ENCODE measurements at places on chromosomes 5 and 9. TPM values are rescaled to one million over a fixed set of nuclear protein-coding genes. Genes with fewer than 3 reads are reported as not detected.

- H3K27ac ChIP-seq = no peak overlapping the region
- DNase-seq = no peak
- no peaks in the 10 kb centered on the region for H3K36me3 ChIP-seq
- H3K4me1 ChIP-seq = peaks cover 5% of the 10 kb centered on the region
- no peaks in the 10 kb centered on the region for H3K27me3 ChIP-seq
Measured at GRCh38 chr9:105445203-105445881, 2.5 kb upstream of the FSD1L start.

DNA sequence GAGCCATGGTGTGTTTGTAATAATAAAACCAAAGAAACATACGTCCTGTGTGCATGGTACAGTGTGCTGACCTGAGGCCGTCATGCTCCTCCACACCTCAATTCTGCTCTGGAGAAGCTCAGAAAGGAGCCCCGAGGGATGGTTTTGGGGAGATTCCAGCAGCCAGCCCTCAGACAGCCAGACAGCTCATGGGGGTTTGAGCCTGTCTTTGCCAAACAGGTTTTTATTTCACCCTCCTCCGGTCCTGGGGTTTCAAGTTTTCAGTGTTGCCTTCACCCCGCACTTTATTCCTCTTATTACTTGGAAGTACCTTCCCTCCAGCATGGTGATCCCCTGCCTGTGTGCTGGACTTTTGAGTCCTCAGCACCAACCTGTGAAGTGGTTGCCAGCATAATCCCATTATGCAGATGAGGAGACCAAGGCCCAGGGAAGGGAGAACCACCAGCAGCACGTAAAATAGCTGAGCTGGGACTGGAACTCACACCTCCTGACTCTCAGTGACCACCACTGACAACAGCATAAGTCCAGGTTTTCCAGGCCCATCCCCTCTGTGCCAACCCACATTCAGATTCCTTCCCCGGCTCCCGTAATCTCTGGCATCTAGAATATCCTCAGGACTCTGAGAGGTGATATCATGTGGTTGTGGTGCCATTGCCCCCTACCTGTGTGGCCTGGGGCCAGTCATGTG is 35.1 kb downstream of the TGFBI start:
- no peaks in the 10 kb centered on the region for H3K27me3 ChIP-seq
- H3K36me3 ChIP-seq = no peaks in the 10 kb centered on the region
- no peak overlapping the region for H3K4me3 ChIP-seq
- DNase-seq = no peak
- no peaks in the 10 kb centered on the region for H3K4me1 ChIP-seq

DNA sequence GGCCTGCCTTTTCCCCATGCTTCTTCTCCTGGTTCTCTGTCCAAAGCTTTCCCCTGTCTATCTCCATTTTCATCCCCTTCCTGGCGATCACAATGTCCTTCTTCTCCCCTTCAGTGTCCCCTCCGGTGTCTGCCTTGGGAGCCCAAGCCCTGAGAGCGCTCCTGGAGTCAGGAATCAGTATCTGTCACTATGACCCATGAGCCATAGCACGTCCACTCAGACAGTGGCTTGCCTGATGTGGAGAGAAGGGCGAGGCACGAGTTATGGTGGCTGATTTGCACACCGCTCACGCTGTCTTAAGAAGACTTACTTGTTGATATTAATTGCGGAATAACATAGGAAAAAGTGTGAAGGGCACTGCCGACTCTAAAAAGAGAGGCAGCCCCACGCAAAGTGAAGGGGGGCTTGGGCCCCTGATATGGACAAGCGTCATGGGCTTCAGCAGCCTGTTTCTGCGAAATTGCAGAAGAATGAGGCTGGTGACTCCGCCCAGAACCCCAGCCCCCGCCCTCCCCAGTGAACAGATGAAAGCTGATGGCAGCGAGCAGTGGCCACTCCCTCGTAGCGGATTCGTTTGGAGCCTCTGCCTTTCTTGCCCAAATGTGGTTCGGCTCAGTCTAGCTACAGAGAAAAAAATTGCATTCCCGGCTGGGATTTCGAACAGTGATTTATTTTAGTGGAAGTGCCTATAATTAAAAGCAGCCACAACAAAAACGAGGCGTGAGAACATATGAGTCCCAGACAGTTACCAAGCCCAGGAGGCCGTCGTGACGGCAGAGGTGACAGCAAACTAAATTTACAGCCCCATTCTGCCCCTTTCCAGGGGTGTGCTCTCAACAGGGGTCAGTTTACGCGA is 149.8 kb downstream of the ICE1 start:
- DNase-seq = no peak
- H3K27ac ChIP-seq = no peak overlapping the region
- H3K36me3 ChIP-seq = no peaks in the 10 kb centered on the region
- no peaks in the 10 kb centered on the region for H3K4me1 ChIP-seq

- H3K27ac ChIP-seq = no peak overlapping the region
- H3K36me3 ChIP-seq = no peaks in the 10 kb centered on the region
- peaks cover 20% of the 10 kb centered on the region for H3K4me1 ChIP-seq
- no peak for DNase-seq
- peaks cover 33% of the 10 kb centered on the region for H3K27me3 ChIP-seq
- H3K4me3 ChIP-seq = no peak overlapping the region
Measured at GRCh38 chr9:124768334-124768733, 2.8 kb downstream of the NR6A1 start.

DNA sequence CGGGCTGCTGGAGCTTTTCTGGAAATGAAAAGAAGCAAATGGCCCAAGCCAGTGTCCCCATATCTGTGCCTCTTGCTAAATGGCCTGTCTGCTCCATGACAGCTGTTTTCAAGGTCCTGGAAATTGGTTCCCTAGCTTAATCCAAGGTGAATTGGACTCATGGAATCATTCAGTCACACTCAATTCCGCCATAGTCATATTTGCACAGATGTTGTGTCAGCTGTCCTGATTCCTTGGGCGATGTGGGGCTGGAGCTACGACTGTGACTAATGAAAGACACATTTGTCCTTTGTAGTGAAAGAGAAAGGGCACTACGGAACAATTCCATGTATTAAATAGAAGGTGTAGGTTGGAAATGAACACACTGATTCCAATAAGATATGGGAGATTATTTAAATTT is 102.9 kb upstream of the MEGF10 start:
- H3K4me1 ChIP-seq = no peaks in the 10 kb centered on the region
- no peak overlapping the region for H3K27ac ChIP-seq
- no peaks in the 10 kb centered on the region for H3K36me3 ChIP-seq
- no peak for DNase-seq
- H3K27me3 ChIP-seq = peaks cover 3% of the 10 kb centered on the region
- H3K4me3 ChIP-seq = no peak overlapping the region

DNA sequence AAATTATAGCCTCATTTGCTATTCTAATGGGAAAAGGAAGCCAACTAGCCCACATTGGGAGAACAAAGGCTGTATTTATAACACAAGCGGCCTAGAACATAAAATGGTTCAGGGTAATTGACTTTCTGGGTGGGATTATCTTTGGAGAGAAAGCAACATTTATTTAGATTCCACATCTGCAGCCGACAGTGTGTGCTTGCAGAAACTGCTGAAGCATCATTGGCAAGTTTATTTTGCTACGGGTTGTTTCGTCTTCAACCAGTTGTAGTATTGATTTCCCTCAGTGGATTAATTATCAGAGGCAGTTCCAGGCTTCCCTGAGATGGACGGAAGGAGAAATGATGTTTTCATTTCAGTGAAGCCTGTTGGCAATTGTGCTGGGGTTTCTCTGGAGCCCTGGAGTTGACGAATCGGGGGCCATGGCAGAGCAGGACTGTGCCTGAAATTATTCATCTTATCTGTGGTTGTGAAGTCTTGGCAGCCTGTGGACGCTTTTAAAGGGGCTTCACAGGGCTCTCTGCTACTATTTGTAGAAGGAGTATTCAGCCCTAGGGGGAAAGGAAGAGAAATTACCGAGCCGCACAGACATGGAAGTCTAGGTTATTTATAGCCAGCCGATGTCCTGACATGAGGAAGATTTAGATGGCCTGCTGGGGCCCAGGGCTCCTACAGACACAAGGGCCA is 290.6 kb upstream of the IRX4 start:
- no peaks in the 10 kb centered on the region for H3K4me1 ChIP-seq
- H3K4me3 ChIP-seq = no peak overlapping the region
- no peak for DNase-seq
- H3K27ac ChIP-seq = no peak overlapping the region

DNA sequence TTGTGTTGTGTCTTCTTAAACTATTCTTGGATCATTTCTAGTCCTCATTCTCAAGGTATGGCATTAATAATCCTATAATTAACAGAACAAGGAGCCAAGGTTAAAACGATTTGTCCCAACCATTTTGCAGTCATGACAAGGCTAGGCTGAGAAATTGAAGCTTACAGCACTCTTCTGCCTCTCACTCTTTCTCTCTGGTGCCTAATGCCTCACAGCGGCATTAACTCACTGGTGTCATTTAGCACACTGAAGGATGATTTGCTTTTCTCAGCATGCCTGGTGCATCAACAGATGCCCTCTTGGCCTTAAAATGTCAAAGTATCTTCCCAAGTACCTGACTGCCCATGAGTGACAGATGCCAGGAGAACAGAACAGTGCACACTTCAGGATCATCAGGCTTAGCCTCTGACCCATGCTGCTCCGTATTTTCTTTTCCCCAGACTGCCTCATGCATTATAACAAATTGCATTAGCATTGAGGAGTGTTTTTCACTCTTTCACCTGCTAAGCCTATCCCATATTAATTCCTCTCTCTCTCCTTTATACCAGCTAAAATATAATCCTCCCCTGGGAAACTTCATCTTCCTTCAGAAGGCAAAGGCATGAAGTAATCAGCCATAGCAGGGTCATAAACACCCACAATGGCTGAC is 61.1 kb upstream of the SV2C start:
- H3K36me3 ChIP-seq = no peaks in the 10 kb centered on the region
- no peak for DNase-seq
- H3K4me3 ChIP-seq = no peak overlapping the region
- H3K4me1 ChIP-seq = no peaks in the 10 kb centered on the region
- no peaks in the 10 kb centered on the region for H3K27me3 ChIP-seq

- H3K4me3 ChIP-seq = no peak overlapping the region
- peak; percentile 10 for DNase-seq
- H3K36me3 ChIP-seq = no peaks in the 10 kb centered on the region
- peaks cover 3% of the 10 kb centered on the region for H3K27me3 ChIP-seq
Measured at GRCh38 chr5:15003511-15003920, 131.9 kb upstream of the ANKH start.

- H3K27me3 ChIP-seq = peaks cover 3% of the 10 kb centered on the region
- H3K4me1 ChIP-seq = peaks cover 10% of the 10 kb centered on the region
- no peak overlapping the region for H3K4me3 ChIP-seq
- DNase-seq = no peak
Measured at GRCh38 chr5:115298811-115299210, 2.4 kb upstream of the CCDC112 start.

DNA sequence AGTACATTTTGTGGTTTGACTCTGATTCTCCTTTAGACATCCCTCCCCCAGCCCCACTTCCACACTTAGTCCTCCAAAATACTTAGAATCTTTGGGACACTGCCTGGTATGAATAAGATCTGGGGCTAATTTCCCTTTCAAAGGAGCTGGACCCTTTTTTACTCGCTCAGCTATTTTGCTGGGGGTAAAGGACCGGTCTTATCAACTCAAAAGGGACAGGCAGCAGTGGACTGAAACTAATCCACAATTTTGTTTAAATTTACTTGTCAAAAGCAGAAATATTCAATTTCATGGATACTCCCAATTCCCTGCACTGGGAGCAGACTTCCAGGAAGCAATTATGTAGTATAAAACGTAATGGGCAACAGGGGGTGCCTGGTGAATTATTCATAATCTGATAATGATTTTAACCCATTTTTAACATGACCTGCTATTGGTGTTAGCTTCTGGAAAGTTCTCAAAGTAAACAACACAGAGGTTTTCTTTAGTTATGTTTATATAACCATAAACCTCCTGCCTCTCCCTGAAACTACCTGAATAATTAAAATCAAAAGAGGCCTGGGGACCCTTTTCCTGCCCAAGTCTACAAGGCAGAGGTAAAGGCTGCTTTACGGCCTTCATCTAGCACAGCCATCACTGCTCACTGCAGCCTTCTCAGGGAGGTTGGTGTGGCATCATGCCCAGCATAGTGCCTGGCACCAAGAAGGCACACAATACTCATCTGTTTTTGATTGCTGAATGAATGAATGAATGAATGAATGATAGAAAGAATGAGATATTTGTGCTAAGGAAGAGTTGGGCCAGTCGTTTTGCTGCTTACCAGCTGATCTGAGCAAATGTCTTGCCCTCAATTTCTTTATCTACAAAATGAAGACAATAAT is 44.2 kb upstream of the GNPDA1 start:
- no peaks in the 10 kb centered on the region for H3K27me3 ChIP-seq
- no peak for DNase-seq
- no peaks in the 10 kb centered on the region for H3K4me1 ChIP-seq

DNA sequence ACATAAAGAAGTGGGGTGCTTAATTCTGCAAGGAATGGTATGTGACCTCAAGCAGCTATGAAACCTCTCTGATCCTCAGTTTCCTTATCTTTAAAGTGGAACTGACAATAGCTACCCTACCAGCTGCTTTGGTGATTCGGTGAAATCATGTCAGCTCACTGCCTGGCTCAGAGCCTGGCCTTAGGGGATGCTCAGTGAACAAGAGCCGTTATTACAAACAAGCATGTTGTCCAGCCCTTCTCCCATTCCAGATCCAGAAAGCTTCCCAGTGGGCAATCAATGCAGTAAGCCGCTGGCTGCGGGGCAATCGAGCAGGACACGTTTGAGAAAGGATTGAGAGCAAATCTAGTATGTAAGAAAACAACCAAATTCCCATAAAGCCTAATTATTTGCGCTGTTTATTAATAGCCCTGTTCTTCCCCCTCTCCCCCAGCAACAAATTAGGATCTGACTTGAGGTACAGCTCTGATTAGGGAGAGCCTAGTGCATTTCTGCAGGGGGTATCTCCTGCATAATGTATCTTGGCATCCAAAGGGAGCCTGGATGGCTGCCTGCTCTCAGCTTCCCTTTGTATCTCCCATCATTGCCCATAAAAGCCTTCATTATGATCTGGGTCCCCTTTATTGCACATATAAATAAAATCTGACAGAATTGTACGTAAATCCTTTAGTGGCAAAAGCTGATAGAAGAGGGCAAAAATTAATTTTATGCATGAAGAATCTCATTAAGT is 371.4 kb downstream of the TMEM232 start:
- H3K4me3 ChIP-seq = no peak overlapping the region
- H3K4me1 ChIP-seq = no peaks in the 10 kb centered on the region
- H3K27ac ChIP-seq = no peak overlapping the region
- no peaks in the 10 kb centered on the region for H3K36me3 ChIP-seq
- DNase-seq = no peak

- no peak for DNase-seq
- H3K27ac ChIP-seq = no peak overlapping the region
- no peak overlapping the region for H3K4me3 ChIP-seq
Measured at GRCh38 chr5:28807195-28807729, 1768.9 kb upstream of the CDH9 start.

- H3K4me3 ChIP-seq = peak overlapping the region; percentile 72
- peaks cover 33% of the 10 kb centered on the region for H3K4me1 ChIP-seq
- no peaks in the 10 kb centered on the region for H3K36me3 ChIP-seq
- H3K27ac ChIP-seq = peak overlapping the region; percentile 92
- H3K27me3 ChIP-seq = no peaks in the 10 kb centered on the region
- no peak for DNase-seq
Measured at GRCh38 chr5:43010935-43011315, 29.2 kb downstream of the ANXA2R start.

IL17B gene
- total RNA-seq = not detected

CCDC127 gene
- total RNA-seq = 9.7 TPM

BTNL8 gene
- total RNA-seq = not detected

FAM221B gene
- total RNA-seq = not detected

JAKMIP2 gene
- total RNA-seq = 0.24 TPM

Data from naive thymus-derived CD4-positive, alpha-beta T cell (primary cell).